Breast epithelium (tissue), 4 donors: ENCODE measurements at places on chromosomes 4 and X. TPM values are rescaled to one million over a fixed set of nuclear protein-coding genes. Genes with fewer than 3 reads are reported as not detected.

LNX1 gene
- 22.5 TPM for total RNA-seq

DNA sequence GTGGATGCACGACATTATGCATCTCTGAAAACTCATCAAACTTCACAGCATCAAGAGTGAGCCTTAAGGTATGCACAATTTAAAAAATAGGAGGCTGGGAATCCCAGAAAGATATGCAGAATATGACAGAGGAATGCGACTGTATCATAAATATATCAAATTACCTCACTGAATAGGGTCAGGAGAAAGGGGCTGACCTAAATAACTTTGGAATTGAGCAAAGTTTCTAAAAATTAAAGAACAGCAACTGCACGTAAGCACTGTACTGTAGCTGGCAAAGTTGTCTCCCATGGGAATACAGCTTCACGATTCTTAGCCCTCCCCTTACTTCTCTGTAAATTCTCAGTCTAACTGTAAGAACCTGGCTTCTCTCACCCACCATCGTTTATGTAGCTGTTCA is 397.4 kb upstream of the ZFP42 start:
- H3K4me1 ChIP-seq: peaks cover 8% of the 10 kb centered on the region
- DNase-seq: no peak

DNA sequence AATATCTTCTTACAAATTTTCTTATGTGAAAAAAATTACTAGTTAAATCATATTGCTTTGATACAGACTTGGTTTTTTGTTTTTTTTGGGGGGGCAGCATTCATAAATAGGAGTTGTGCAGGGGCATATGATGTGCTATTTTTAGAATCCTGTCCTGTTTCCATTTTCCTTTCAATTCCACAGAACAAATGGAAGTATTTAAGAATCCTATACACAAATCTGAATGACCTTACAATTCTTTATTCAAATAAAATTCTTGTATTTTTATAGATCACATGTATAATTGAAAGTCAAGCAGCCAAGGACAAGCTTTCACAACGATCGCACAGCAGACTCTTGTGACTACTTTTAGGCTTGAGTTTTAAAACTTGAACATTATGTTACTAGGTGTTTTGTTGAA is 523.9 kb downstream of the ANKRD50 start:
- DNase-seq: no peak
- H3K27me3 ChIP-seq: no peaks in the 10 kb centered on the region
- H3K27ac ChIP-seq: no peak overlapping the region
- H3K4me1 ChIP-seq: no peaks in the 10 kb centered on the region
- no peak overlapping the region for H3K4me3 ChIP-seq

GRCh38 chrX:11688201-11688600 is 22.5 kb upstream of the ARHGAP6 start:
- H3K27me3 ChIP-seq: peaks cover 16% of the 10 kb centered on the region
- DNase-seq: no peak
- H3K4me3 ChIP-seq: no peak overlapping the region
- H3K4me1 ChIP-seq: no peaks in the 10 kb centered on the region

DNA sequence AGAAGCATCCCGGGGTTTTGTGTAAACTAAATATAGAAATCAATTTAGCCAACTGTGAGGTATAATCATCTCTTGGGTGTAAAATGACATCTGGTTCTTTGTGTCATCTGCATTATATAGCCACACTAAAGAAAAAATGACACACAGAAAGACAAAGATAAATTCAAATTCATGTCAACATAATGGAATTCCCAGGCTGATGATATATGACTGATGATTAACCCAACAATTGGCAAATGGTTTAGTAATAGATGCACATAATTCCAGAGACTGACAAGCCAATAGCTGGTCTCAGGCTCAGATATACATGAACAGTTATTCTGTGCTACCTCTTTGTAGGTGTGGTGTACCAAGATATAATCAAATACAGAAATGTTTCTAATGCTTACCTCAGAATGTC is 375.4 kb upstream of the PITX2 start:
- H3K4me3 ChIP-seq: no peak overlapping the region
- H3K36me3 ChIP-seq: no peaks in the 10 kb centered on the region
- H3K27ac ChIP-seq: no peak overlapping the region
- H3K4me1 ChIP-seq: no peaks in the 10 kb centered on the region
- DNase-seq: no peak

DNA sequence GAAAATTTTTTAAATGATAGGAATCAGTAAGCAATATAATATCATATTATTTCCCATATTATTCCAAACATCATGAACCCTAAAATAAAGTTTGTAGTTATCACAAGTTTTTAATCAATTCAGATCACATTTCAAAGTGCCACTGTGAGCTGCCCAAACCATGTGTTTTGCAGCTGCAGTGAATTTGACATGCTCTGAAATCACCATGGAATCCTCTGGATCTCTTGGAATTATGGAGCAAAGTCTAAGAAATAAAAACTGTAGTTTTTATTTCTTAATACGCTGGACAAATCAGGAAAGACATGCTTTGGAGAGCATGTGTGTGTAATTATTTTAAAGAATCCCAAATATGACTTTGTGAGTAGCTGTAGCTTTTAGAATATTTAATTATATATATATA is 262.7 kb downstream of the ANKRD50 start:
- H3K36me3 ChIP-seq: no peaks in the 10 kb centered on the region
- H3K27me3 ChIP-seq: no peaks in the 10 kb centered on the region
- no peak overlapping the region for H3K27ac ChIP-seq
- H3K4me3 ChIP-seq: no peak overlapping the region
- DNase-seq: no peak

TEX13D gene
- total RNA-seq: not detected
